ENCODE measurements at places on chromosomes 7 and 10.

DNA sequence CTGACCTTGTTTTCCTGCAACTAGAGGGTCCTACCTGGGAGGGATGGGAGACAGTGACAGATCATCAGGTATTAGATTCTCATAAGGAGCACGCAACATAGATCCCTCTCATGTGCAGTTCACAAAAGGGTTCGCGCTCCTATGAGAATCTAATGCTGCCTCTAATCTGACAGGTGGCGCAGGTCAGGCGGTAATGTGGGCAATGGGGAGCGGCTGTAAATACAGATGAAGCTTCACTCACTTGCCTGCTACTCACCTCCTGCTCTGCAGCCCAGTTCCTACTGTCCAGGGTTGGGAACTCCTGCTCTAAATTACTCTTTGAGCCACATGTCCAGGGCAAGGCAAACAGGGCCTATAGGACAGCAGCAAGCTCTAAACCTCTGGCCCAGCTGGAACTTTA, 46.2 kb downstream of the GFRA1 start:
- no peak for DNase-seq

DNA sequence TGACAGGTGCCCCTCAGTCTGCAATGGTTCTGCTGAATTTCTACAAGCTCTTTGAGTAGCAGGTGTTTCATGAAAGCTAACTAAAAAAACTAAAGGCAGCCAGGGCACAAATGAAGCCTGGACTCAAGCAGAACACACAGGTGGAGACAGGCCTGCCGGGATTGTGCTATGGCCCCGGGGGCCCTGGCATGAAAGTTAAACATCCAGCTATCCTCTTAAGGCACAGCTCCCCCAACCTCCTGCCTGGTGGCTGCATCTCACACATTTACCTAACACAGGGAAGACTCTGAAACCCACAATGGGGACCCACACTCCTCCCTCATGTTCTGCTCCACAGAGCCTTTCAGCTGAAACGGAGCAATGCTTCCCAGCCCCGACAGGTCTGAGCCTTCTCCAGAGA, 76.3 kb upstream of the CAMK2B start:
- no peak for DNase-seq

DNA sequence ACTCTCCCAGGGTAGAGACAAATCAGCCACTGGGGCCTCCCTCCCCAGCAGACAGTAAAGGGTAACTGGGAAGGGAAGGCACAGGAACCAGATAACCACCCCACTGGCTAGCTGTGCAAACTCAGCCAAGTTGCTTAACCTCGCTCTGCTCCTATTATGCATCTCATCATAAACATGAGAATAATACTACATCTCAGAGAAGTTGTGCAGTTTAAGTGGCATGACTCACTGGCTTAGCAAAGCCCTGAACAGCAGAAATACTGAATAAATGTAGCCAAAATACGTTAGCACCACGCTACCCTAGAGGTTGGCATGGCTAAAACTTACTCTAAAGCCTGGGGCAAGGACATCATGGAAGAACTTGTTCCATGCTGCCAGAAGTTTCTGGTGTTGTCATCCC, 128.1 kb upstream of the ANK3 start:
- no peak for DNase-seq

DNA sequence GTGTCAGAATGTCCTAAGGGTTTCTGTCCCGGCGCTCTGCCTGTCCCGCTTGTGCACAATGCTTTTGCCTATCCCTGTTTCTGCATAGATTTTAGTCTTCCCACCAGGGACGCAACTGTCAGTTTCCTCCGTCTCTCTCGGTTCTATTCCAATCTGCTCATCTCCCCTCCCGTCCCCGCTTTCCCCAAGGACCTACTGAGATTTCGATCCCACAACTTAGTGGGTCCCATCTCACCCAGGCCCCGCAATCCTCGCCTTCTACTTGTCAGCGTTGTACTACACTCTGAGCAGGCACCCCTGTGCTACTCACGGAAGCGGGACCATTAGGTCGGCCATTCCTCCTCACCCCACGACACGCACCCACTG, 519 bp upstream of the ZNF655 start:
- no peak for DNase-seq

GRCh38 chr7:138713191-138713590, 12.0 kb upstream of the SVOPL start:
- no peak for DNase-seq

DNA sequence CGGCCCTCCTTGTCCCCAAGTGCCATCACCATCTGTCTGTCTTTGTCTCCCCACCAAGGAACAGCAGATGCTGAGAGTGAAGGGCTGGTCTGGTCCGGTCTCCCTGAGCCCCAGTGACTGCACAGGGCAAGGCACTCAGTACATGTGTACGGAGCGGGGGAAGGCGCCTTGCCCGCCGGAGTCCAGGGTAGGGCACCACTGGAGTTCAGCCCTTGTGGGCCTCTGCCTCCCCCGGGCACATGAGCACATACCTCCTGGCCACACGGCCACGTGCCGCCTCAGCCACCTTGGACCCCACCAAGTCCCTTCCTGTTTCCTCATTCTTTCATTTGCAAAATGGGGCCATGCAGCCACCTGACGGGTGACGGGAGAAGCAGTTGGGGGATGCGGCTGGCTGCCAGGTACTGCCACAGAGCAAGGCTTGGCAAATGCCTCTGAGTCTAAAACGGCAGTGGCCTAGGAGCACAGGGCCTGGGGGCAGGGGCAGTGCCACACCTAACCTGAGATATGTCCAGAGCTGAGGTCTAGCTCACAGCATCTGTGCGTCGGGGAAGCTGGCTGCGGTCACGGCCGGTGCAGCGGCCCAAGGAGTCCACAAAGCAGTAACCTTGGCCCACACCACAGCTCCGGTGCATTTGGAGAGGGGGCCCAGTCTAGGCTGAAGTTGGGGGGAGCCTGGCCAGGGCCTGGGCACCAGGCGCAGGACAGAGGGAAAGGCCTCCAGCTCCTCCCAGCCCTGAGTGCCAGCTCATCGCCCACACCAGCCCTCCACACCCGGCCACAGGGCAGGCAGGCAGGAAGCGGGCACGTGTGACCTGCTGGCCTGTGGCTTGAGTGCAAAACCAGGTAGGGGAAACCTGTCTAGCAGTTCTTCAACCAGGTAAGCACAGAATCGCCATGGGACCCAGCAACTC, 5.2 kb downstream of the ADAP1 start:
- DNase-seq = no peak

- no peak for DNase-seq
These were observed 70.8 kb downstream of the GRID1 start for GRCh38 chr10:86295791-86296190.

GRCh38 chr10:119737823-119738222, 12.0 kb downstream of the INPP5F start:
- DNase-seq = no peak

GRCh38 chr7:113824117-113824823, 94.5 kb downstream of the PPP1R3A start:
- no peak for DNase-seq

DNA sequence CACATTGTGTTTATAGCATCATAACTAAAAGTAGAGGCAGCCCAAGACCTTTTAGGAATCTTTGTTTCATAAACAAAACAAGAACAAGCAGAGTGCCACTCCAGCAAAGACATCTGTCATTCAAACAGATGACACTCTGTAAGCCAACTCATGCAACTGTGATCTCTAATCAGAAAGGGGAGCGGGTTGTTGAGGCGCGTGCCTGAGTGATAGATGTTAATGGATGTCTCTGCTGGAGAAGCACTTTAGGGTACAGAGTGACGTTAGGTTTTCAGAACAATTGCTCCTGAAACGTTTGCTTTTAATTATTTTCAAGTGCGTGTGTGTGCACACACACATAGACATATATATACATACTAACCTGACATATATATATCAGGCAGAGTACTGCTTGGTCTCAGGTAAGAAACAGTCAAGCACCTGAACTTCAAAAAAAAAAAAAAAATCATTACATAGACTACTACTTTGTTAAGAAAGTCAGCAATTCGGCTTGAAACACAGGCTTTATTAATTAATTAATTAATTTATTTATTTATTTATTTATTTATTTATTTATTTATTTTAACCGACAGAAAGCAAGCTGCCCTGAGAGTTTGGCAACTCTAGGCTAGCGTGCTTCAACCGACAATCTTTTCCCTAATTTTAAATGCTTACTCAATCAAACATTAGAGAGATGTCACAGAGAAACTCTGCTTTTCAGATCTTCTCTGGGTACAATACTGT, 109.1 kb downstream of the POU6F2 start:
- no peak for DNase-seq

DNA sequence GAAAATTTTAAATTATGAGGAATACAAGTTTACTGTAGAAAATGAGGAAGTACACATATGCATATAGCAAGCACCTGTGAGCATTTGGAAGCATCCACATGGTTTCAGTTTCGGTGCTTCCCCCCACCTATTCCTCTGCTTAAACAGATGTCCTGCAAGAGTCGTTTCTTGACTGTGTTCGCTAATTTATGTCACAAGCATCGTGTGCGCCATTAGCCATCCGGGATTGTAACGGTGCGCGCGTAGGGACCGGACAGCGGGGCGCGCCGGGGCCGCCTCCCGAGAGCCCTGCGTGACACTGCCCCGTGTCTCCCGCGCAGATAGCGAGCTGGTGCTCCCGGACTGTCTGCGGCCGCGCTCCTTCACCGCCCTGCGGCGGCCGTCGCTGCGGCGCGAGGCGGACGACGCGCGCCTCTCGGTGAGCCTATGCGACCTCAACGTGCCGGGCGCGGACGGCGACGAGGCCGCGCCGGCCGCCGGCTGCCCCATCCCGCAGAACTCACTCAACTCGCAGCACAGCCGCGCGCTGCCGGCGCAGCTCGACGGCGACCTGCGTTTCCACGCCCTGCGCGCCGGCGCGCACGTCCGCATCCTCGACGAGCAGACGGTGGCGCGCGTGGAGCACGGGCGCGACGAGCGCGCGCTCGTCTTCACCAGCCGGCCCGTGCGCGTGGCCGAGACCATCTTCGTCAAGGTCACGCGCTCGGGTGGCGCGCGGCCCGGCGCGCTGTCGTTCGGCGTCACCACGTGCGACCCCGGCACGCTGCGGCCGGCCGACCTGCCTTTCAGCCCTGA, 90.9 kb downstream of the NEURL1 start:
- DNase-seq = no peak

DNA sequence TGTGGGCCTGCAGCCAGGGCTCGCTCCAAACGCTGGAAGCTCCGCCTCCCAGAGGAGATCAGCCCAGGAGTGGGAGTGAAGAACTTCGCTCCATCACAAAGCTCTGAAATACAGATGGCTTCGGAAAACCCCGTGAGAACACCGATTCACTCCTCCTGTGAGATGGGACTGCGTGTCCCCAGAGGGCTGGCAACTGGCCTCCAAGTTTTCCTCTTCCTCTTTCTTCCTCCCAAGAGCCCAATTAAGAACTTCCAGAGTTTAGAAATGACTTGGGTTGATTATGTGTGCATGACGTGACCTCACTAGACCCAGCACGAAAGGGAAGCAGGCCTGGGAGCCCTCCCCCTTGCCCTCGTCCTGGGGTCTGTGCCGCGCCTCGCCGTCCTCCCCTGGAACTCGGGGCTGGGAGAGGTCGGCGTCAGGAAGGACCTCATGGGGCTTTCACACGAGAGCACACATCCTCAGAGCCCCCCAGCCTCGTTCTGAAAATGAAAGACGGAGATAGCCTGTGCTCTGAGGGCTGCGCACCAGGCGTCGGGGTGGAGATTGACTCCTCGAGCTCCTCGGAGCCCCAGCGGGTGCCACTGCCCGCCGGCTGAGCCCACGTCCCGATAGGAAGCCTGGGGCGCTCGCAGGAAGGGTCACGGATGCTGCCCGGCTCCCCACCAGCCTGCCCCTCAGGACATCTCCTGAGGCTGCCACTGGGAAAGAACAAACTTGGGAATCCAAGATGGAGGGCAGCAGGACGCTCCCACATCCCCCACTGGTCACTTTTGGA, 37.8 kb downstream of the PTPRN2 start:
- peak; percentile 53 for DNase-seq

DNA sequence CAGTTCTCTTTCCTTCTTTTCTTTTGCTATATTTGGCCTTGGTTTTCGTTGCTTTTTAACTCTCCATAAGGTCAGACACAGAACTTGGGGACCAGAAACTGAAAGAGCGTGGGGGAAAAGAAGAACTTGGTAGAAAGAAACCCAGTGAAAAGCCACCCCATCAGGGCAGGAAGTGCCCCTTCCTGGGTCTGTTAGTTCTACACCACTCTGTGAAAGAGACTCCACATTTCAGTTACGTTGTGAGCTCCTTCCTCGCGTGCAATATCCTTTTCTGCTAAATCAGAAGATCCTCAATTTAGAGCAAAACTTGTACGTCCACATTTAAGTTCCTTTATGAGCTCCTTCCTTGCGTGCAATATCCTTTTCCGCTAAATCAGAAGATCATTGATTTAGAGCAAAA, 220.6 kb upstream of the FOXK1 start:
- DNase-seq = no peak

DNA sequence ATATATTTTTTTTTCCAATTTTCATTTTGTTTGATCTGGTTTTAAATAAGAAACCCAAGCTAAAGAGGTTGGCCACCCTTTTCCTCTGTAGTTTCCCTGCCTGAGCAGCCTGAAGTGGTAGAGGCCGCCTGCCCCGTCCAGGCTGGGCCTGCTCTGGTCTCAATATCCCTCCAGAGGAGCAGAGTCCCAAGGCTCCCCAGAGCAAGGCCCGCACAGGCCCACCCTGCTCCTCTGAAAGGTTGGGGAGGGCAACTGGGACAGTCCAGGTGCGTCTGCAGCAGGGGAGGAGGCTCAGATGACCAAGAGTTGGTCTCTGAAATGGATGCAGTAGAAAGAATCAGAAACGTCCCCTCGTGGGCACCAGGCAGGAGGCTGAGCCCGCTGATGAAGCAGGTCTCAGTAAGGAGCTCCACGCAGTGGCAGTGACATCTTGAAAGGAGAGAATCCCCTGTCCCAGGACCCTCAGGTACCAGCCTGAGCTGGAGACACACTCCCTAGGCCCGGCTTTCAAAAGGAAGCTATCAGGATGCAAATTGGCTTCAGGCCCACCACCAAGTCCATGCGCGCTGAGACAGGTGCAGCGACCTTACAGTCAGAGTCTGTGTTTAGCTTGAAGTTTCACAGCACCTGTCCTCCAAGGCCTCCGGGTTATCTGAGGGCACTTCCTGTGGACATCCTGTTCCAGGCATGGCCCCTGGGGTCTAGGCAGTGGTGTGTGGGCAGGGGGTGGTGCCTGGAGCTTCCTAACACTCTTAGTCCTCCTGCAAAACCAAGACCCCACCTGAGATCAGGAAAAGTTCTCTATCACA, 37.7 kb downstream of the EN2 start:
- no peak for DNase-seq

DNA sequence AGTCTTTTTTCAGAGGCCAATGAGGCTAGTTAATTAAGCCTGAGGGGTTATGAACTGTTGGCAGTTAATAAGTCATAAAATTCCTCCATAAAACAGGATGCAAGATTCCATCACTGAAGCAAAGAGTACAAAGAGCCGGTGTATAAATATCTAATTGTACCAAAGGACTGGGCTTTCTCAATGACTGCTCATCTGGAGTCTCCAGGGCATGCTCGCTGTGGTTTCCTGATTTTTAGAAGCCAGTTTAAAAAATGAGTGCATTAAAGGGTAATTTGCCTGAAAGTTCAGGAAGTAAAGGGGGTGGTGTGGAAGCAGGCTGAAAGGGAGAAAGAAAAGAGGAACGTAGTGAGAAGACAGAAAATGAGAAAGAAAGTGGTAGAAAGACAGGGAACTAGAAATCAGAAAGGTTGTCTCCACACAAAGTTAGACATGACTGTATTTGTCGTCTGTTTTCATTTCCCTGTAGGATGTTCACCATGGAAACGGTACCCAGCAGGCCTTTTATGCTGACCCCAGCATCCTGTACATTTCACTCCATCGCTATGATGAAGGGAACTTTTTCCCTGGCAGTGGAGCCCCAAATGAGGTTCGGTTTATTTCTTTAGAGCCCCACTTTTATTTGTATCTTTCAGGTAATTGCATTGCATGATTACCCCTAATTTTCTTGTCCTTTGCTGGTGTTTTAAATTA, 282.3 kb downstream of the TWIST1 start:
- DNase-seq = no peak
